ENCODE measurements at places on chromosomes 2 and 18.

GRCh38 chr2:39050109-39050508 lies 70.7 kb downstream of the SOS1 start:
- no peaks in the 10 kb centered on the region for H3K27me3 ChIP-seq
- no peaks in the 10 kb centered on the region for H3K4me1 ChIP-seq
- H3K4me3 ChIP-seq = no peak overlapping the region
- no peak for DNase-seq

- no peaks in the 10 kb centered on the region for H3K4me1 ChIP-seq
- H3K36me3 ChIP-seq = no peaks in the 10 kb centered on the region
- no peak overlapping the region for H3K27ac ChIP-seq
- H3K27me3 ChIP-seq = peaks cover 4% of the 10 kb centered on the region
Measured at GRCh38 chr18:10377956-10378355, 76.5 kb upstream of the APCDD1 start.

DNA sequence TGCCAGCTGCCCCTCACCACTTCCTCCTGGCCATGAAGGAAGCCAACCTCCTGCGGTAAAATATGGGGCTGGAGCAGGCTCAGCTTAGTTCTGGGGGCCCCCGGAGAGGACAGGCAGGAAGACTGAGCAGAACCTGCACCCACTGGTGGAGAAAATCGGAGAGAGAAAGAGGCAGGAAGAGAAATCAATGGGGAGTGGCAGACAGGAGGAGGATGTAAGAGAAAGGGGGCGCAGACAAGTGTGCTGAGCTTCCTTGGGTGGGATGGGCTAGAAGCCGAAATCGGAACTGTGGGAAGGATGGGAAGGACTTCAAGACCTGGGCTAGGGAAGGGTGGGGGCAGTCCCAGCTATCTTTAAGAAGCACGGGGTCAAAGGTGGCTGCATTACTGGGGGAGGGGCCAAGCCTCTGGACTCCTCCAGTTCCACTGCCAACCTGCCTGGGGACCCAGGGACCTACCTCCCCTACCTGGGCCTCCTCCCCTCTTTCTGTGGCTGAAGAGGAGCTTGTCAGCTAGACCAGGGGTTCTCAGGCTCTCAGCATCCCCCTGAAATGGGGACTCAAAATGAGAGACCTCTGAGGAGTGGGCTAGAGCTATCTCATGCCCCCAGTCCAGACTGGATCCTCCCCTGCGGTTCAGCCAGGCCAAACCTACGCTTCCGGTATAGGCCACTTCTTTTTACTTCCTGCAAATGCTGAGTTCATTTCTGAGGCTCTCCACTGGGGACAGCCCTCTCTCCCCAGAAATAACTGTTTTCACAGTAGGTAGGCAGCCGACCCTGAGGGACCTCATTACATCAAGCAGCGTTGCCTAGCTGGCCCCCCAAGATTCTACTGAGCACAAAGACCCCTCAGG lies 33.6 kb upstream of the B3GNT7 start:
- H3K27ac ChIP-seq = no peak overlapping the region
- H3K36me3 ChIP-seq = peaks cover 5% of the 10 kb centered on the region
- no peaks in the 10 kb centered on the region for H3K27me3 ChIP-seq
- no peak for DNase-seq
- H3K4me3 ChIP-seq = no peak overlapping the region

DNA sequence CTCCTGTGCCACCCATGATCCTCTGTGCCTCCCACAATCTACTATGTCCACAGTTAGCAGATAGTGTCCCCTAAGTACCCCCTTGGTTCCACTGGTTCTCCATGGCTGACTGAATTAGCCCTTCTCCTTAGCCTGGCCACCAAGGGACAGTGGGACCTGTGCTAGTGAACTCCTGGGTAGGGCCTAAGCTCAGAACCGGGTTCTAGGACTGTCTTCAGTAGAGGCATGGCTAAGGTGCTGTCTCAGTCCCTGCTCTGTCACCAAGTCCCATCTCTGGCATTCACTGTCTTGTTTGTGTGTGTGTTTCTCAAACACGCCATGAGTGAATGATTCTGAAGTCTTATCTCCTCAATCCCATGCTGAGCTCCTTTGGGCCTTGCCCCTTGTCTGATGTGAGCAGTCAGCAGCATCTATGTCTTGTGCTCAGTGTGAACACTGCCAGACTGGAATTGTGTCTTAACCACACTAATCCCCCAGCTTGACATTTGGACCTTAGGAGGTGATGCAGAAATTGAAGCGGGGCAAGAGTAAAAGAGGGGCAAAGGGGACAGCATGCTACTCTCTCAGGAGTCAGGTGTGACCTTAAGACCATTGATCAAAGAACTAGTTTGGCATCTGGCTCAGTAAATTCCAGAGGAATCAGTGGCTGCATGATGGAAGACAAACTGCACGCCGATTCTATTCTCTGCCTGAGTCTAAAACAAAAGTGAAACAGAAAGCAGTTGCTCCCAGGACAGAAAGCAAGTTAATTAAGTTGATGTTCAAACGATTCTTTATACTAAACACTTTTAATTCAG lies 190.5 kb downstream of the ALPK2 start:
- peak; percentile 37 for DNase-seq
- H3K27ac ChIP-seq = peak overlapping the region; percentile 34
- H3K36me3 ChIP-seq = no peaks in the 10 kb centered on the region
- peak overlapping the region; percentile 15 for H3K4me3 ChIP-seq

DNA sequence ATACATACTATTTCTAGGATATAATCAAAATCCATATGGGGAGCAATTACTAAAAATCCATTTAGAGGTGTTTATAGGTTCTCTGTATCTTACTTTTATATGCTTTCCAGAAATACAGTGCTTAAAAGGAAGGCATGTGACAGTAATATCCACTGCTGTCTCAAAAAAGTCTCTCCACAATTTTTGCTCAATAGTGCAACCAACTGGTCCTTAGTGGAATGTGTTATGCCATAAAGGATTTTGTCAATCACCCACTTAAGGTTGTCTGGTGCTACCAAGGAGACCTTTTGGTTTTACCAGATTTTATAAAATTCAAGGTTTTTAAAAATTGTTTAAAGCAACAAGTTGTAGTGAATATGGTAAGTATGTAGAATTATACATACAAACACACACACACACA lies 328.5 kb upstream of the DSEL start:
- H3K36me3 ChIP-seq = no peaks in the 10 kb centered on the region
- DNase-seq = no peak
- H3K4me3 ChIP-seq = no peak overlapping the region
- H3K27me3 ChIP-seq = no peaks in the 10 kb centered on the region

DNA sequence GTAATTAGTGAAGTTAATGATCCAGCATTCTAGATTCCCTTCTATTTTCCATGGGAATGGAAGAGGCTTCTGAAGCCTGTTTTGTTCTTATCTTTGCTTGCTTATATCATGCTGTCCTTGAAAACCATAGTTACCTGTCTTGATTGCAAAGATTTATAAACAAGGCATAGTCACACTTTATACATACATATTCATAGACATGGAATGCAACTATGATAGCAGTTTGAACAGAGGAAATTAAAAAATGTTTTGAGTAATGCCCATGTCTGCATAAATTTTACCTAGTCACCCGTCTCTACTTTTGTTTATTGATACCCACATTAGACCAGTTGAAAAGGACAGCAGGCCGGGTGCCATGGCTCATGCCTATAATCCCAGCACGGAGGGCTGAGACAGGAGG lies 289.0 kb downstream of the PTPRM start:
- no peak overlapping the region for H3K4me3 ChIP-seq
- DNase-seq = no peak
- no peaks in the 10 kb centered on the region for H3K36me3 ChIP-seq
- no peak overlapping the region for H3K27ac ChIP-seq
- H3K4me1 ChIP-seq = no peaks in the 10 kb centered on the region
- H3K27me3 ChIP-seq = no peaks in the 10 kb centered on the region

DNA sequence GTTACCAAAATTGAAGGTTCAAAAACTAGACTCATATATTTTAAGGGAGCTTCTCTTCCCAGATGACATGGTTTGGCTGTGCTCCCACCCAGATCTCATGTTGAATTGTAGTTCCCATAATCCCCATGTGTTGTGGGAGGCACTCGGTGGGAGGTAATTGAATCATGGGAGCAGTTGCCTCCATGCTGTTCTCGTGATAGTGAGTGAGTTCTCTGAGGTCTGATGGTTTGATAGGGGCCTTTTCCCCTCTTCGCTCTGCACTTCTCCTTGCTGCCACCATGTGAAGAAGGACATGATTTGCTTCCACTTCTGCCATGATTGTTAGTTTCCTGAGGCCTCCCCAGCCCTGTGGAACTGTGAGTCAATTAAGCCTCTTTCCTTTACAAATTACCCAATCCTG lies 140.1 kb downstream of the MAIP1 start:
- H3K27me3 ChIP-seq = no peaks in the 10 kb centered on the region
- H3K4me1 ChIP-seq = peaks cover 7% of the 10 kb centered on the region
- H3K36me3 ChIP-seq = no peaks in the 10 kb centered on the region
- no peak overlapping the region for H3K4me3 ChIP-seq
- DNase-seq = no peak
- H3K27ac ChIP-seq = no peak overlapping the region

Data from large intestine (tissue), 12 donors.